Stimulated activated CD4-positive, alpha-beta T cell treated with anti-CD3 and anti-CD28 coated beads, Interleukin-1b, Interleukin-23, amount 100 ng/mL, for 24 hours (primary cell): ENCODE measurements at places on chromosomes 4 and X.

DNA sequence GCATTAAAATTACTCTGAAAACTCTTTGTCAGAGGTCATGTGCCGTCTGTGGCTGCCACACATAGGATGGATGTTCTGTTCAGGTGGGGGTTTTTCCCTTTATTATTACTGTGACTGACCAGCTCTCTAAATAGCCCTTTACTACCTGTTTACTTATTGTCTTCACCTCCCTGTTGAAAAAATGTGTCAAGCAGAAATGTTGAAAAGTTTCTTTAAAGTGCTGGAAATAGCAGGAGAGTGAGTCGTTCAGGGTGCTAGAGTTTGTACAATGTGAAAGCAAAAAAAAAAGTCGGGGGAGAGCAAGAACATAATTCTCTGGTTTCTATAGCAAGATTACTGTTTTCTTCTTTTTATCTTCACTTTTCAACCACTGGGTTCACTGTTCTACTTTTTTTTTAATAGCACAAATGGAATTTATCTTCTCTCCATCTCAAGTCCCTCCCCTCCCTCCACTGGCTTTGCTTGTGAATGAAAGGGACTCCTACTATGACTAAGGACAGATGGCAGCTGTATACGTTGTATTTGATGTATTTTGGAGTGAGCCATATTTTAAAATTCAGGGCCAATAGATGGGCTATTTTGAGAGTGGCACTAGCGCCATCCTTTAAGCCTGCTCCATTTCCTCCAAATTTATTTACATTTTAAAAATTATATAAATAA is 33.3 kb downstream of the ARX start:
- no peak for DNase-seq

- no peak for DNase-seq
These were observed 210.9 kb downstream of the FRMPD4 start for GRCh38 chrX:12349201-12349600.

- no peak for DNase-seq
These were observed 8.5 kb downstream of the OGT start for GRCh38 chrX:71541210-71542022.

DNA sequence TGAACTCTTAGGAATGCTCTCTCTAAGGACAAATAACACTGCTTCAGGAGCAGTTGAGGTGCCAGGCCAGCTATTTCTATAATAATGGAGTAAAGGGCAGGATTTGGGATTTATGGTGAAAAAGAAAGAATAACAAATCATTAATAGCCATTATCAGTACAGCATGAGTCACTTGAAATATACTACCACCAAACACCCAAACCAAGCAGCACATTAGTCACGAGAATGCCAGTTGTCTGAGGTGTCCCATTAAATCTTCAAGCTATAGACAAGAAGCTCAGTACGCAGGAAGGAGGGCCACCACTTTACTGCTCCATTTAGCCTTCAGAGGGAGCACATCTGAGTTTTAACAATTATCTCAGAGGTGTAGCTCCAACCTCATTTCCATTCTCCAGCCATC is 106.8 kb upstream of the MAGEA10 start:
- no peak for DNase-seq

GRCh38 chrX:153408221-153408721 is 3.0 kb upstream of the ZFP92 start:
- DNase-seq: no peak

DNA sequence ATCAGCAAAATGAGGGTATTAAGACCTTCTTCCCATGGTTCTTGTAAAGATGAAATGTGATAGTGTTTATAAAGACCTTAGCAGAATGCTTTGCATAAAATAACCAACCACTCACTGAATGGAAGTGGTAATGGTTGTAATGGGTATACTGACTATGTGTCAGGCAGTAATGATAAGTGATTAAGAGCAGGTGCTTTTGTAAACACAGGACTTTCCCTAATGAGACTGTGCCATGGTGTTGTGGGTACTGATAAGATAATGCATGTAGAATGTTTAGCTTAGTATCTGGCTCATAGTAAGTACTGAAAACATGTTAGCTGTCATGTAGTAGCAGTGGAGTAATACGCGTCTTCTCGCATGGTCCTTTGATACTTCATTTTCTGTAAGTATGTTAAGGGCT is 6.9 kb downstream of the LSM6 start:
- DNase-seq: no peak

DNA sequence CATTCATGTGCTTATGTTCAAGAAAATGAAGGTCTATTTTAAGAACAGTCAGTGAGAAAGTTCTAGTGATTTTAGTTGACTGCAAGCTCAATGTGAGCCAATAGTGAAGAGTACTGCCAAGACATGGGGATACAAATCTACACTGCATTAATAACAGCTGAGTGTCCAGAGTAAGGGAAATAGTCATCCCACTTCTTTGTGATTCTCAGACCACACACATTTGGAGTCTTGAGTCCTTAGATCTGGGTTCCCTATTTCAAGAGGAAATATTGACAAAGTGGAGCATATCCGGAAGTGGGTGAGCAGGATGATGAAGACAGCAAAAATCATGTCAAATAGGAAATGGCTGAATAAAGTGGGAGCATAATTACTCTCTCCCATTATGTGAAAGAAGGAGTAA is 171.1 kb downstream of the LARP7 start:
- no peak for DNase-seq

DNA sequence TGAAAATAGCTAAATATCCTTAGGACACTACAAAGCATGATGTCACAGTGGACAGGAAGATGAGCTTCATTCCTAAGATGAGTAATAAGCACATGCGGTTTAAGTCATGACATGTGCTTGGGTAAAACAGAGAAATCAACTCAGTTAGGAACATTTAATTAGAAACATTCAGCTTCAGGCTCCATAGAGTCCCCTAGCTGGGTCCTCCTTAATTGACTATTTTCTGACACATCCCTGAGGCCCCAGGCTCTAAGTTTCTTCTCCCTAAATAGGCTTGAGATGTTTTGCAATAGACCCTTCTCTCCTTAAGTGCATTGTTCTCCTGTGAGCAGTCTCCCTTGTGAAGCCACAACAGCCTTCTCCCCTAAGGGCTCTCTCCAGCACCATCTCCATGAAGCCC is 70.4 kb upstream of the ANXA3 start:
- no peak for DNase-seq
